Ammon's horn (tissue), 1 donor: ENCODE measurements at places on chromosomes 7 and 10.

- peak; percentile 79 for DNase-seq
Observed at GRCh38 chr7:94436018-94436604, 41.4 kb downstream of the COL1A2 start.

DNA sequence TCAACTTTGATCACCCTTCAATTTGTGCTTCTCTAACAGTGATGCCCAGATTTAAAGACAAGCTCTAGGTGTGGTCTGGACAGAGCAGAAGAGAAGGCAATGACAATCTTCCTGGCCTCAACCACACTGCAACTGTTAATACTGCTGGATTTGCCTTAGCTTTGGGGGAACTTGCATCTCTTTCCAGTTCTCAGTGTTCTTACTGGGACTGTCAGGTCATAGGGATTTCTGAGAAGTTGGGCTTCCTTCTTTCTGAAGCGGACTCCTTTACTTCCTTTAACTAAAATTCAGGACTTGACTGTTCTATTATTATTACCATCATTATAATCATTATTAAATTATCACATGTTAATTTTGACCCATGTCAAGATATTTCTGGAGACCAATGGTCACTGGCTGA, 80.8 kb downstream of the OSBPL3 start:
- no peak for DNase-seq

DNA sequence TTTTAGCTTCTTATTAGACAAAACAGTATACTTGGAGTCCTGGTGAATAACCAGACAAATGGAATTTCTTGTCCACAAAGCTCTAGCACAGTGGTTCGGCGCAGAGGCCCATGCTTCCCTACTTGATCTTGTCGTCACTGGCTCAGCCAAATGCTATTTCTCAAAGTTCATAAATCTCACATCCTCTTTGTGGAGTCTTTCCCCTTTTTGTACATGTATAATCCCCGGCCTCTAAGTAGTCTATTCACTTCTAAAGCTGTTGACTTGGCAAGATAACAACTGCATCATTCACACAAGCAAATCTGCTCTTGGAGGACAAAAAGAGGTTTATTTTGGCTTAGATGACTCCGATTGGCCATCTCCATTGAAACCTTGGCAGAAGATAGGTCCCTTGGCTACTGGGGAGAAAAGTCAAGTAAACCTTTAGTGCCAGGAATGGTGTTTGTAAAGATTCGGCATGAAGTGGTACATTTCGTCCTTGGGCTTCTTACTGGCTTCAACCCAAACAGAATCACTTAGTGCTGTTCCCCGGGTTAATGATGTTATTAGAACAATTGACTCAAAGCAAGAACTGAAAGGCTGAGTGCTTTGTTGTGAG, 5.1 kb upstream of the AKR1E2 start:
- peak; percentile 64 for DNase-seq

- no peak for DNase-seq
Observed at GRCh38 chr7:42234736-42235135, 2.3 kb downstream of the GLI3 start.

DNA sequence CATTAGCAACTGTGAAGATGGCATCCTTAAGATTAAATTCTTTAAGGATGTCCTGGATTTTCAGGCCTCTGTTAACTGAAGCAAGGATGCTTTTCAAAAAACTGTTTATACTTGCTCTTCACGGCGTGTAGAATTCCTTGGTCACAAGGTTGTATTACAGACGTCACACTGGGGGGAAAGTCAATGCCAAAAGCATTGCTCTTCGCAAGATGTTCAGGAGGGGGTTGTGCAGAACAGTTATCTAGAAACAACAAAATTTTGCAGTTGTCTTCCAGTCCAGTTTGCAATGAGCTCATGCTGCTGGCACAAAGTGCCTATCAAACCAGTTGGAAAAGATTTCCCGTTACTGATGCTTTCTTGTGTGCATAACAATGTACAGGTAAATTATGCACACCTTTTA, 8.2 kb upstream of the KIF20B start:
- DNase-seq: no peak

DNA sequence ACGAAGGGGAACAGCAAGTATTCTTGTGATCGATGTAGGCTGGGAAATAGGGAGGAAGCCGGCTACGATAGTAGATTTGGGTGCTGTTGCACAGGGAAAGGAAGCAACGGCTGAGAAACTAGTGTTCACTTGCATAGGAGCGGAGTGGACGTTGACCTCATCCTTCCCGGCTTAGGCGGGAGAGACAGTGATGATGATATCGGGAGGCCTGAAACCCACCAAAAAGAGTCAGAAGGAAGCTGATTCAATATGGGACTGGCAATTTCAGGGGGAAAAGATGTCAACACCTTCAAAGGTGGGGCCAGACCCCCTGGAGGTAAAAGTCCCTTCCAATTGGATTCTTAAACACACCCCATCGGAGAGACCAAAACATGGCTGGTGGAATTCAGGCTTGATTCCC, 61.3 kb downstream of the CARD11 start:
- DNase-seq: no peak

- no peak for DNase-seq
Observed at GRCh38 chr7:127650847-127651555, 993 bp upstream of the SND1 start.

- no peak for DNase-seq
Observed at GRCh38 chr7:10646194-10646593, 327.5 kb upstream of the PHF14 start.

- DNase-seq: peak; percentile 11
Observed at GRCh38 chr7:135976312-135977006, 700 bp downstream of the MTPN start.

- no peak for DNase-seq
Observed at GRCh38 chr10:78772986-78773530, 295.7 kb upstream of the ZMIZ1 start.

GRCh38 chr7:44858161-44858560, 10.3 kb upstream of the H2AZ2 start:
- no peak for DNase-seq

DNA sequence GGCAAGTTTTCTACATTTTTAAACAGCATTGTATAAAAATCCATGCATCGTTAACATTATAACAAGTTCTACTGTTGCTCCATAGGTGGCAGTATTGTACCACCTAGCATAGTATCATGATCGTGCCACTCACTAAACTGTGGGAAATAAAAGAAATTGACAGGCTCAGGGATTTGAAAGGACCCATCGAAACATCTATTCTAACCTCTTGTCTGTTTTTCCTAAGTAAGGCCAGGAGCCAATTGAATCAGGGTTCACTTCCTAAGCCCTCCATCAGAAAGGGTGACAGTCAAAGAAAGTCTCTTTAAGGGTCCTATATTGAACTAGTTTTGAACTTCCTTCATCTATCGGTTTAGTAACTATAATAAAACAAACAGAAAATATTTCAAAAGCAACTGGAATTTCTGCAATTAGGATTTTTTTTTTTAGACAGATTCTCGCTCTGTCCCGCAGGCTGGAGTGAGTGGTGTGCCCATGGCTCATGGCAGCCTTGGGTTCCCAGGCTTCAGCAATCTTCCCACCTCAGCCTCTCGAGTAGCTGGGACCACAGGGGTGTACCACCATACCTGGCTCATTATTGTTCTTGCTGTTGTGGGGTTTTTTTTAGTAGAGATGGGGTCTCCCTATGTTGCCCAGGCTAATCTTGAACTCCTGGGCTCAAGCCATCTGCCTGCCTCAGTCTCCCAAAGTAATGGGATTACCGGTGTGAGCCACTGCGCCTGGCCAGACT, 9.4 kb downstream of the HACD1 start:
- peak; percentile 81 for DNase-seq
